ENCODE measurements at places on chromosomes 7 and 10. TPM values are rescaled to one million over a fixed set of nuclear protein-coding genes. Genes with fewer than 3 reads are reported as not detected.
A peak's percentile ranks its signal among the peaks of the same experiment; 100 is the strongest.

Gene BUD31
- 68.8 TPM for polyA plus RNA-seq

Gene ZNRF2
- 11.7 TPM for polyA plus RNA-seq

Gene SLC16A12
- polyA plus RNA-seq = 1.2 TPM

Gene PRTFDC1
- polyA plus RNA-seq = 13.5 TPM

Gene AKR1C8
- polyA plus RNA-seq = not detected

Gene EPDR1
- polyA plus RNA-seq = 109 TPM

Gene DYDC1
- polyA plus RNA-seq = not detected

Gene CHCHD1
- 30.5 TPM for polyA plus RNA-seq

Gene NKX2-3
- 1.2 TPM for polyA plus RNA-seq

Gene LEP
- not detected for polyA plus RNA-seq

Gene STEAP1
- 1.5 TPM for polyA plus RNA-seq

Gene TACC2
- polyA plus RNA-seq = 122 TPM

Gene GHRHR
- polyA plus RNA-seq = 0.54 TPM

Gene SPDYE1
- 1.6 TPM for polyA plus RNA-seq

Gene MSRB2
- polyA plus RNA-seq = 58.8 TPM

- DNase-seq = no peak
These were observed 16.9 kb upstream of the TRIM56 start for GRCh38 chr7:101068401-101068800.

DNA sequence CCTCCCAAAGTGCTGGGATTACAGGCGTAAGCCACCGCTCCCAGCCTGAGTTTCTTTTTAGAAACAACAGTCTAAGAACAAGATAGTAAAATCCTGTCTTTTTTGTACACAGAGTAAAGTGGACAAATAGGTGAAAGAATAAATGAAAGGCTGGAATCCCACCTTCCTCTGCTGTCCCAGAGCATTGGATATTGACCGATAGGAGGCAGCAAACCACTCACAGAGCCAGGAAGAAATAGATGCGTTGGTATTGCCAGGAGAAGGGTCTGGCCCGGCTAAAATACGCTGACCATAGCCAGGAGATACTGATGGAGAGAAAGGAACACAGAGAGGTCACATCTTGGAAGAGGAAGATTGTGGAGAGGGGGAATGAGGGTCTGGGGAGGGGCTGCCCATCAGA, 11.4 kb upstream of the ZNF12 start:
- DNase-seq = no peak

DNA sequence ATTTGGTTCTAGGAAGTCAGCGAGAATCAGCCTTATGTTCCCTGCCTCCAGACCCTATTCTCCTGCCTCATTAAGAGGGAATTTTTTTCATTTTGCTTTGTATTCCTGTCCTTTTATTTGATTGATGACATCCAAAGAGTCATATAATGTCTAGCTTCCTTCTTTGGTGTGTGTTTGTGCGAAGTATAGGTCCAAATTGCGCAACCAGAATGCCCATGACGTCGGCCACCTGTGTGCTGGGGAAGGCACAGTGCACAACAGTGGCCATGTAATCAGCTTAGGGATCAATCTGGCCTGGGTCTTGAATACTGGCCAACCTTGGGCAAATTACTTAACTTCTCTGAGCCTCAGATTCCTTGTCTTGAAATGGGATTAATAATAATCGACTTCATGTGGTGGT, 206.2 kb downstream of the VTI1A start:
- no peak for DNase-seq

GRCh38 chr7:76327610-76328009, 25.1 kb downstream of the HSPB1 start:
- DNase-seq = no peak

- no peak for DNase-seq
These were observed 1111.8 kb downstream of the GRM8 start for GRCh38 chr7:126140858-126141466.

DNA sequence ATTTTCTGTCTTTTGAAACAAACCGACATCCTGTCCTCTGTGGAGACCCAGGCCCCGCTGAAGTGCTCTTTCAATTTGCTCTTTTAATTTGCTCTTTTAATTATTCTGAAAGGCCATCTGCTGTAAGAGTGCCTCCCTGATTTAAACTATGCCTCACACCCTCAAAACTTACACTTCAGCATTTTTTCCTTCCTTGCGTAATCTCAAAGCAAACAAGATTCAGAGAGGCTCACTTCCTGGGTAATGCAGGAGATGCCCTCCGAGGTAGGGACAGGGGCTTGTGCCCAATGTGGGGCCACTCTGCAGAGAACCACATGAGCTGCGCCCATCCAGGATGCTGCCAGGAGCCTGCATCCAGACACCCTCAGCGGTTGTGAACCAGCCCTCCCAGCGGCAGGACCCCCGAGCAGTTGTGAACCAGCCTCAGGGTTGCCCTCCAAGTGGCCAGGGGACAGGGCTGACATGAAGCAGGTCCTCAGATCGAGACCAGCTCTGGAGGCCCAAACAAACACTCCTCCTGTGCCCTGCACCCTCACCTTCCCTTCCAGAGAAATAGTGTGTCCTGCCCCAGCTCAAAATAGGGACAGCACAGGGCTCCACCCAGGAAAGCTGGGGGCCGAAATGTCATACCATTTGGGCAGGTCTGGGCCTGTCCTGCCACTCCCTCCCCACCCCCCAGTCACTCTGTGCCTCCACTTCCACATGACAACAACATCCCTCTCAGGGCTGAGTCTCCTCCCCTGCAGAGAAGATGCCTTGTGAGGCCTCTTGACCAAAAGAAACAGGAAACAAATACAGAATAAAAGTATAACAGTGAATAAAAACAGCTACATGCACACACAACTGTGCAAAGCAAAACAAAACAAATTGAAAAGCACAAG, 190.4 kb downstream of the PTPRN2 start:
- no peak for DNase-seq

DNA sequence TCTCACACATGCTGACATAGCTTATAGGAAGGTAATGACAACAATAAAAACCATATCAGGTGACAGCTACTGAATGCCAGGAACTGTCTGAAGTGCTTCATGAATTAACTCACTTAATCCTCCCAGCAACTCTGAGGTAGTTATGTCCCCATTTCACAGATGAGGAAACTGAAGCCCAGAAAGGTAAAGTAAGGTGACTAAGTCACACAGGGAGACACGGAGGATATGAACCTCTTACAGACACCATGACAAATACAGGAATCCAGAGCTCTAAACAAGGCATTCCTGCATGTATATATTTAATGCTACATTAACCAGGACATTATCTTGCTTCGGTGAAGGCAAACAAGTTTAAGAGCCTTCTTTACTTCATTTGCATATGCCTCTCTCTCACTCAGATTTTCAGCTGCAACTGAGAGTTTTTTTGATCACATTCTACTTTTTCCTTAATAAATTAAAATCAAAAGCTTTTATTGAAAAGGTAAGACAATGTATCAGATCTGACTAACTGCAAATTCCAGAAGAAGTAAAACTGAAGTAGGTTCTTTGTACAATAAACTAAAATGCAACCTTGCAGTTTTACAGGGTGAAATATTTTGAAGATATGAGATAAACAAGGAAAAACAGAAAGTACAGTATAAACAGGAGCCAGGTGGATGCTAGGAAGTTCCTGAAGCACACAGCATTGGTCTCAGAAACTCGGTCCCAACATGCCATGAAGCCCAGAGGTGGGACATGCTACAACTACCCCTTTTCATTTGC, 79.5 kb downstream of the SGMS1 start:
- no peak for DNase-seq

- DNase-seq = no peak
These were observed 232.6 kb upstream of the CDC14C start for GRCh38 chr7:48691788-48692187.

DNA sequence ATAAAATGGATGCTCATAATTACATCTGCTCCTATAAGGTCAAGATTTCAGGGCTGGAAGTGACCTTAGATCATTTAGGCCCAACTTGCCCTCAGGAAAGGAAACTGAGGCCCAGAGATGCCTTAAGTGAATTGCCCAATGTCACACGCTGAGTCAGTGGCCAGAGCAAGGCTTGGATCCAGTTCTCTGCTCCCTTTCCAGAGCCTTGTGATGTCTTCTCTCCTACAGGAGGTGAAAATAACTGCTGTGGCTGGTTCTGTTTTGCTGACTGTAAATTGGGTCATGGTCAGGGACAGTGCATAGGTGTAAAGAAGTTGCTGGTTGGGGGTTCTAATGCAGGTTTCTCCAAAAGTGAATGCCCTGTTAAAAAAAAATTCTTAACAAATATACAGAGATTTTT, 91.3 kb downstream of the TCF7L2 start:
- DNase-seq = no peak

DNA sequence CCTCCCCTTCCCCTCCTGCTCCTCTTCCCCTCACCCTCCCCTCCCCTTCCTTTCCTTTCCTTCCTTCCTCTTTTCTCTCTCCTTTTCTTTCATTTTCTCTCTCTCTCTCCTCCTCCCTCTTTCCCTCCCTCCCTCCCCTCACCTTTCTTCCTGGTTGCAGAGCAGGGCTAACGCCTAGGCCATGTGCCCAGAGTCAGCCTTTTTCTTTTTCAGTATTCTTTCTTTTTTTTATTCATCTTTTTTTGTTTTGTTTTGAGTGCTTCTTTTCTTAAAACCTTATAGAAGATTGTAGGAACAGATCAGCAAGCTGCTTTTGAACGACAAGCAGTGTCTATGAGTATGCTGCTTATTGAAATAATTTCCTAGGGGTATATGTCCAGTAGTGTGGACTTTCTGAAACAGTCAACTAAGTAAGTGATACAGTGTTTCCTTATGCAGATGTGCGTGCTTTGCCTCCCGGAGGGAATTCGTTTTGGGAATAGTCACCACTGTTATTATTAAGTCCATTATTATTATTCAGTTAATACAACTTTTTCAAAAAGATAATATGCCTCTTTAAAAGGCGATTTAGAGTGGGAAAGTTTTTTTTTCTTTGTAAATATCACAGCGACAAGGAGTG, 219.2 kb downstream of the CAMK1D start:
- no peak for DNase-seq

- no peak for DNase-seq
These were observed 389.1 kb upstream of the ANKRD30A start for GRCh38 chr10:36736311-36736710.

DNA sequence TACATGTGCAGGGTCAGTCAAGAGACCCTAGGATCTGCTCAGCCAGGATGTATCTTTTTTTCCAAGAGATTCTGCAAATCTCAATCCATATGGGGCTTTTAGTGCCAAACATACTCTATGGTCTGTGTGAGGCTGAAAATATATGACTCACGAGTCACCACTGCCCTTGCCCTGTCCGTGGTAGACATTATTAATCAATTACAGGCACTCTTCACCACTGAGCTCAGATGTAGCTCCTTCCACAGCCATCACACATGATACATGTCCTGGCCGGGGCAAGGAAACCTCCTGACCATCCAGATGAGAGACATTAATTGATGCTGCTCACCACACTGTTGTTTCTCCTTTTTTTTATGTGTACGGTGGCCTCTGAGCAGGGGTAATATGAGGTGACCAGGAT, 90.2 kb upstream of the RET start:
- no peak for DNase-seq

- DNase-seq = no peak
These were observed 26.2 kb downstream of the RAMP3 start for GRCh38 chr7:45183711-45184210.

GRCh38 chr10:131743190-131744151, 157.3 kb upstream of the PPP2R2D start:
- no peak for DNase-seq

DNA sequence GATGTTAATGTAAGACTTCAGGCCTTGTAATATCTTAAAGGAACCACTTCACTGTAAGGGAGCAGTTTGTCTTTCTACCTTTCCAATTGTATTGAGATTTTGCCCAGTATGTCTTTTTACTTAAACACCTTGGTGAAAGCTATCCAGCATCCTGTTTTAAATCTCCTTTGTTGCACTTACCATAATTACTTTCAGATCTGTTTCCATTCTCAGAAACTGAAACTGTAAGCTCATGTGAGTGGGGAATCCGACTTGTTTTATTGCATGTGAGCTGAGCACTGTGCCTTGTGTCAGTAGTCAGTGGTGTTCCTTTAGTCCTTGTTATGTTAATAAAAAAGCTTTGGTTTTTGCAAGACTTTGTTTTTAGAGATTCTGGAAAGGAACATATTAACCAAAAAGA, 42.2 kb downstream of the BMPR1A start:
- peak; percentile 36 for DNase-seq

DNA sequence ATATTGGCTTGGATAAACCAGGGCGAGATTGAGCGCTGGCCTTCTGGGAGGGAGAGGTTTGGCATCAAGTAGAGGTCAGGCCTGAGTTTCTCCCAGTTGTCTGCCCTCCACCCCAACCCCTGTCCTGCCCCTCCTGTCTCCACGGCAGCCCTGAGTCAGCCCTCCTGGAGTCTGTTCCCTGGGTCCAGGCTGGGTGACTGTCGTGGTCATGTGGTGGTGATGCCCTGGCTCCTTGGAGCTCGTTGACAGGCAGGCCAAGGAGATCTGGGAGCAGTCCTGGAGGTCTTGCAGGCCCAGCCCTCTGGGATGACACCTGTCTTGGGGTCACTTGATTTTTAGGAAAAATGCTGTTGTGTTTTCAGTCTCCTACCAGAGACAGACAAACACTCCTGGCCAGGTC, 53.6 kb upstream of the PODXL start:
- DNase-seq = no peak

GRCh38 chr10:112689327-112690072, 242.5 kb downstream of the VTI1A start:
- no peak for DNase-seq

DNA sequence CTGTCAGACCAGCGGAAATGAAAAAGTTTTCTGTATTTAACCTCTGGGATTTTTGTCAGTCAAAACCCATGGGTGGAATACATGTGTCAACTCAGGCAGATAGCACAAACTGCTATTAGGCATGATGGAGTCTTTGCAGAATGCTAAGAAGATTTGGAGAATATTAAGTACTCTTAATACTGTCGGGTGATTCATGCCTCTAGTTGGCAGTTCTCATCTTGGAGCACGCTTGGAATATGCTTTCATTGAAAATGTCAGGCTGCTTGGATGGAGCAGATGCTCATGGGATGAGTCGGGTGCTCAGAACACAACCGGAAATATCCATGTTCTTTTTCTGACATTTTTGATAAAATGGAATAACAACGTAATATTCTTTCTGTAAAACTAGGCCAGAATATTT, 27.6 kb upstream of the PRKG1 start:
- DNase-seq = no peak

DNA sequence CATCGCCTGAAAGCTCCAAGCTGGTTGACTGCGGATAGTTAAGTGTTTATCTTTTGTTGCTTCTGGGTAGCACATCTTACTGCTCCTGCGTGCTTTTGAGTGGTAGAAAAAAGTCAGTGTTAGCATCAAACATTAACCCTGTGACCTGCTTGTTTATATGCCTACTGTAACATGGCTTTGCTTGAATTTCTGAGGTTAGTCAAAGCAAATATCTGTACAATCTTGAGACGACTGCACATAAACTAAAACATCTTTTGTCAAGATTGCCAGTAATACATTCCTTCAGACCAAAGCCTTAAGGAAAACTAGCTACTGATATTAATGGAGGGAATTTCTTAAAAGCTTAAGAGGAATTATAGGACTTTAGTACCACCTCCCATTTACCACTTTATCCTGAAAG, 163.7 kb downstream of the BAMBI start:
- no peak for DNase-seq

- no peak for DNase-seq
These were observed 145.7 kb downstream of the RNF216 start for GRCh38 chr7:5635461-5636445.

- DNase-seq = no peak
These were observed 5.7 kb downstream of the OSBPL3 start for GRCh38 chr7:24974026-24974832.
